Memory B cell (primary cell): ENCODE measurements at places on chromosomes 16 and 17.
A peak's percentile ranks its signal among the peaks of the same experiment; 100 is the strongest.

DNA sequence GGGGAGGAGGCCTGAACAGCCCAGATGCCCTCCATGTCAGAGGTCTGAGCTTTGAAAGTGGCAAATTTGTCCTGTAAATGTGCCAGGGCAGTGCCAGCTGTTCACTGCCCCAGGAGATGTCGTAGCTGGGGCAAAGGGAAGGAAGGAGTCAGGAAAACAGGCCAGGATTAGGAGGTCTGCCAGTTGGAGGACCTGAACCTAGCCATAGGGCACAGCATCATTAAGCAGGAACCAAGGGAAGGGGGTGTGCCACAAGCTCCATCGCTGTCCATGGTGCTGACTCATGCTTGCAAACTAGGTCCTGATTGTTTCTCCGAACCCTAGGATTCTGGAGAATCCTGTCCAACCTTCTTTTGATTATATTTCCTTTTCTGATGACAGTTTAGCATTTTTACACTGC lies 124.2 kb downstream of the TMEM132E start:
- DNase-seq: no peak

DNA sequence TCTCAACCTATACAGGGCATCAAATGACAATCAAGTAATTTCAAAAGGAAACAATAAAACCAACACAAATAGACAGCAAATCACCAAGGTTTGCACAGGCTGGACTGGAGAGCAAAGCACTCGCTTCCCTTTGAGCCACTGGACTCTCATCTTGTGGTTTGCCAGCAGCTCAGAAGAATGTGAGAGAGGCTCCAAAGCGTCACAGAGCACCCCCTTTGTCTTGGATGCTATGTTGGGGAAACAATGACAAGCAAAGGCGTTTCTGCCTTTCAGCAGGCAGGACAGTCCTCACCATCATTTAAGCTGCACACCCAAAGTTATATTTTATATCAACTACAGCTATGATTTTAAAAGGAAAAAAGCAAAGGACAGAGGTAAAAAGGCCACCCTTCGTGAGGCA lies 13.2 kb downstream of the SLC6A4 start:
- no peak for DNase-seq

DNA sequence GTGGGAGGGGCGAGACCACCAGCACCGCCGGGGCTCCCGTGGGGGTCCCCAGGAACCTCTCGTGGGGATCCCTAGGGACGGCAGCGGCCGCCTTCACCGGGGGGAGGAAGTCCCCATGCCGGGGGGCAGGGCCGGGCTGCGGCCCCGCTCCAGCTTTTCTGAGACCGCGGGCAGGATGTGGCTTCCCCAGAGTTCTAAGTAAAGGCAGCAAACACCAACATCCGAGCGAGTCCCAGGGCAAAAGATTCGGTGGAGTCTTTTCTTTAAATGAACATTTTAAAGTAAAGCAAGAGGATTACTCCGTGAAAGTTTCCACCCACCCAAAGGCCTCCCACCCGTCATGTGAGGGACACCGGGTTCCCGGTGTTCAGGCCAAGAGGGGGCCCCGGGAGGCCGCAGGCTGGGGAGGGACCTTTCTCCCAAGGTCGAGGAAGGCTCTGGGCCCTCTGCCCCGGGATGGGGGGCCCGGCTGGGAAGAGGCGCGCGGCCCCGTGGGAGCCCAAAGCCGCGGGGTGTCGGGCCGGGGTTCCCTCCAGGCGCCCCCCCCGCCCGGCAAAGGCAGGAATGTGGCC lies 137.2 kb upstream of the RPH3AL start:
- DNase-seq: peak; percentile 39

DNA sequence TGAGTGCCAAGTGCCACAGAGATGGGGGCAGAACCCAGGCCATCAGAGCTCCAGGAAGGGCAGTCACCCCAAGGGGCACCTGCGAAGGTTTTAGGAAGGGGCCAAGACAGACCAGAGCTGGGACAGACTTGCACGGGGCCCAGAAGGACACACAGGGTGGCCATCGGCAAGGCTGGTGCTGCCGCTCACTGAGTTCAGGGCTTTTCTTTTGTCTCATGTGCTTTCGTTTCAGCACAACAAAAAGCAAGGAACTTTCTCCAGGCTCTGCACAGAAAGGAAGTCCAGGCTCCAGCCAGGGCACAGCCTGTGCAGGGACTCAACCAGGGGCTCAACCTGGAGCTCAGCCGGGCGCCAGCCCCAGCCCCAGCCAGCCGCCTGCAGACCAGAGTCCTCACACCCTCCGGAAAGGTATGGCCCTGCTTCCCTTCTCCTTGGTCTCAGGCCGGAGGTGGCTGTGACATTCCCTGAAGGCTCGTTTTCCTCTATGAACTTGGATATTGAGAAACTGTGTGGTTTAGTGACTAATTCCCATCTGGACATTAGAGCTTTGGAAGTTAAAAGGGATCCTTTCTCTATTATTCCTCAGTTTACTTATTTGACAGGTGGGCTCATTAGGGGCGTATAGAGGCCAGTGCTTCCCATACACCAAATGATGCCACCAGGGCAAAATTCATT lies 37.9 kb downstream of the ELAC2 start:
- DNase-seq: no peak

DNA sequence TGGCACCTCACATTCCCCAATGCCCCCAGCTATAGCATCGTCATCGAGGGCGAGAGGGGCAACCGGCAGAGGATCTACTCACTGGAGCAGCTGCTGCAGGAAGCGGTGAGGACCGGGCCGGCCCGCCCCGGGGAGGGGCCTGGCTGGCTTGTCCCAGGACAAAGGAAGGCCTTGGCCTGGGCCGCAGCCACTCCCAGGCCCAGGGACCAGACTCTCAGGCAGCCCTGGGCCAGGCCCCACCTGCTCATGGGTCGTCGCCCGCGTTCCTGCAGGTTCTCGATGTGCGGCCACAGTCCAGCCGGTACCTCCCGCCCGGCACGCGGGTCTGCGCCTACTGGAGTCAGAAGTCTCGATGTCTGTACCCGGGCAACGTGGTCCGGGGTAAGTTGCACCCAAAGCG lies 53.4 kb downstream of the ACTG1 start:
- DNase-seq: no peak

DNA sequence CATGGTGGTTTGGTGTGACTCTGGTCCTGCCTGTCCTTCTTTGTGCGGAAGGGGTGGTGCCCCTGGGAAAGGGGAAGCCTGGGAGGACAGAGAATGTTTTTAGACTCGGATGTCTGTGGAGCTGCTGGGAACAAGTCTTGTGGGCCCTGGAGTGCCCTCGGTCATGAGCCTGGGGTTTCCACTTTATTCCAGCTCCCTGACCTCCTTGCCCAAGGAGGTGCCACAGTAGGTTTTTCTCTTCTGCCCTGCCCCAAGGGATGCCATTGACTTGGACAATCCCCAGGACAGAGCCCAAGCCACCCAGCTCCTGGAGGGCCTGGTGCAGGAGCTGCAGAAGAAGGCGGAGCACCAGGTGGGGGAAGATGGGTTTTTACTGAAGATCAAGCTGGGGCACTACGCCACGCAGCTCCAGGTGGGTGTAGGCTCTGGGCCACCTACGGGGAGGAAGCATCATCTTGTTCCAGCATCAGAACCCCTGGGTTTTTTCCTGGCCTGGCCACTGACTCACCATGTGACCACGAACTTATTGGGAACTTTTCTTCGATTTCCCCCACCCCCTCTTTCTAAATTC lies 1.4 kb downstream of the STAT5A start:
- DNase-seq: no peak
